Aorta (tissue), 5 donors: ENCODE measurements at places on chromosomes 16 and 17. TPM values are rescaled to one million over a fixed set of nuclear protein-coding genes. Genes with fewer than 3 reads are reported as not detected.
A peak's percentile ranks its signal among the peaks of the same experiment; 100 is the strongest.

- peak; percentile 69 for DNase-seq
These were observed 16.2 kb downstream of the BMERB1 start for GRCh38 chr16:15450624-15451023.

GRCh38 chr16:8665529-8665928 is 8.9 kb upstream of the ABAT start:
- no peak for DNase-seq

DNA sequence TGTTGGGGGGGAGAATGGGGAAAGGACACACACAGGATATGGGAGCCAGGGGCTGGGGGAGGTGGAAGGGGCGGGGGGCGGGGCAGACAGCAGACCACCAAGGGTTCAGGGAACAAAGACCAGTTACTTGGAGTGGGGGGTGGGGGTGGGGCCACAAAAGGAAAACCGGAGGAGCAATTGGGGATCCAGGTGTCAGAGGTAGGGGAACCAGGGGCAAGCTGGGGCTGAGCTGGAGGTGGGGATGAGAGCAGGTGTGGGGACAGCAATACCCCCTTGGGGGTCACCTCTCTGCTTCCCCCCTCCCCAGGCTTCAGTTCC is 1.4 kb upstream of the ORAI3 start:
- no peak for DNase-seq

BCO1 gene
- total RNA-seq, result not detected

KRT222 gene
- 4.5 TPM for total RNA-seq
